ENCODE measurements at places on chromosomes 1 and 21. TPM values are rescaled to one million over a fixed set of nuclear protein-coding genes. Genes with fewer than 3 reads are reported as not detected.

The SLC44A5 gene
- not detected for total RNA-seq

The SAMD13 gene
- 1.4 TPM for total RNA-seq

The C1orf21 gene
- 47.3 TPM for total RNA-seq

The ZNF593OS gene
- not detected for total RNA-seq

The S100A9 gene
- not detected for total RNA-seq

The PTCH2 gene
- 0.36 TPM for total RNA-seq

GRCh38 chr1:70360321-70360720 is 5.8 kb upstream of the ANKRD13C start:
- no peak for DNase-seq

GRCh38 chr1:156281693-156282478 is 739 bp downstream of the SMG5 start:
- no peak for DNase-seq

- DNase-seq, result no peak
Observed at GRCh38 chr1:118429856-118430255, 244.8 kb upstream of the SPAG17 start.

DNA sequence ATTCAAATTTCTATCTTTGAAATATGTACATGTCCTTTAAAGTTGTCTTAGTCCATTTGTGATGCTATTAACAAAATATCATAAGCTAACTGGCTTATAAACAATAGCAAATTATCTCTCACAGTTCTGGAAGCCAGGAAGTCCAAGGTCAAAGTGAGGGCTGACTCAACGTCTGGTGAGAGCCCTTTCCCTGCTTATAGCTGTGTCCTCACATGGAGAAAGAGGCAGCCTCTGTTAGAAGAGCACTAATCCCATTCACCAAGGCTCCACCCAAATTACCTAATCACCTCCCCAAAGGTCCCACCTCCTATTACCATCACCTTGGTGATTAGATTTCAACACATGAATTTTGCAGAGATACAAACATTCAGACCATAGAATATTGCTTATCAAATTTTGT is 450.1 kb upstream of the BEND5 start:
- DNase-seq, result no peak

GRCh38 chr1:185934476-185935189 is 200.4 kb downstream of the HMCN1 start:
- peak; percentile 77 for DNase-seq

GRCh38 chr21:34967509-34968289 is 81.4 kb downstream of the RUNX1 start:
- DNase-seq, result no peak

- DNase-seq, result no peak
Observed at GRCh38 chr1:112399456-112399855, 3.4 kb downstream of the CTTNBP2NL start.

DNA sequence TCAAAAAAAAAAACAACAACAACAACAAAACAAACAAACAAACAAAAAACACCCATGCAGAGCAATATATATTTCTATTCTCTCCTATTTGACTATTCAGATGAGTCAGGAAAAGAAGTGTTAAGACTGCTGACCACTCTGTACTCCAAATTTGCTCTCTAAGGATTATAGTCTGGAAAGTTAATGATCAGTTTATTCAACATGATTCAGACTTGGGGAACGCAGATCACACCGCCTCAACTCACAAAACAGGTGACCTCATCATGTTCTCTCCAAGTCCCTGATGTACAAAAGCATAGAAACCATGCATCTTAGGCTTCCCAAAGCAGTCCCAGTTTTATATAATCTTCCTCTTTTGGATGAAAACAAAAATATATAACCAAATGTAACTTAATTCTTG is 51.9 kb upstream of the PRRC2C start:
- DNase-seq, result peak; percentile 45

DNA sequence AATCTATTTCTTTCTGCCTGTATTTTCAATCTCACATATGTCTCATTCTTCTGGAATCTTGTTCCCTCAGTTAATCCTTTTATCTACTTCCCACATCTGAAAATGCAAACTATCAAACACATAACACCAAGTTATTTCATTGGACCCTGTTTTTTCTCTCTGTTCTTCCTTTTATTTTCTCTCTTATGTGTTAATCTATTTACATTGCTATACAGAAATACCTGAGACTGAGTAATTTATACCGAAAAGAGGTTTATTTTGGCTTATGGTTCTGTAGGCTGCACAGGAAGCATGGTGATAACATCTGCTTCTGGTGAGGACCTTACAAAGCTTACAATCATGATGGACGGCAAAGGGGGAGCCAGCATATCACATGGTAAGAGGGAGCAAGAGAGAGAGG is 247.6 kb downstream of the TGFB2 start:
- DNase-seq, result peak; percentile 38

DNA sequence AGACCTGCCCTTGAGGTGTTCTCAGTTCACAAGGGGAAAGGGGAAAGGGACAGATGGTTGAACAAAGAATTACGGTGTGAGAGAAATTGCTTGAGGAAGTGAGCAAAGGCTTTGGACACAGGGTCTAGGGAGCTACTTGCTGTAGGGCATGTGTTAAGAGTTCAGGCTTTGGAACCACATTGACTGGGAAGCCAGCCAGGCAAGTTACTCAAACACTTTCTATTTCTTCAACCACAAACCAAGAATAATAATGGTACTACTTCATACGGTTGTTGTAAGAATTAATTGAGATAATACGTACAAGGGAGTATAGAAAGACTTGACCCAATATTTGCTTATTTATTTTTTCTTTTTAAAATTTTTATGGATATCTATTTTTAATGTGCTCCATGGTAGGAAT is 26.6 kb downstream of the AK4 start:
- peak; percentile 94 for DNase-seq

DNA sequence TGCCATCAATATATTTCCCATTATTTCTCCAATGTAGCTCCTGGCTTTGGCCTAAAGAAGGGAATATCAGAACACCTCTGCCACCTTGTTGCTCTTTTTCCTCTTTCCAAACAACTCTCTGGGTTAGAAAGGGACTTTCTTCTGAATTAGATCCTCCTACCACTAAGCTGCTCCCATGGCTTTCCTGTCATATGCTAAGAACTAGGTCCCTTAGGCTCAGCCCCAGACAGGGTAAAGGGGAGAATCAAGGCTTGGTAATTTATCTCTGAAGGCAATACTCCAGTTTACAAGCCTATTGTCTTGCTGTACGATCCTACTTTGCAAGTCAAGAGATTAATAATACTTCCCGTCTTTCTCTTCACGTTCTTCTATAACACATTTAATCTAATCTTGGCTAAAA is 373.2 kb upstream of the DAB1 start:
- no peak for DNase-seq

- peak; percentile 67 for DNase-seq
Observed at GRCh38 chr1:923131-923990, at the start of gene SAMD11. Gene SAMD11 (plus strand): TSS chr1:923923. CDS start chr1:924432, 509 bp downstream.

- no peak for DNase-seq
Observed at GRCh38 chr21:40457741-40458140, 389.2 kb downstream of the DSCAM start.

DNA sequence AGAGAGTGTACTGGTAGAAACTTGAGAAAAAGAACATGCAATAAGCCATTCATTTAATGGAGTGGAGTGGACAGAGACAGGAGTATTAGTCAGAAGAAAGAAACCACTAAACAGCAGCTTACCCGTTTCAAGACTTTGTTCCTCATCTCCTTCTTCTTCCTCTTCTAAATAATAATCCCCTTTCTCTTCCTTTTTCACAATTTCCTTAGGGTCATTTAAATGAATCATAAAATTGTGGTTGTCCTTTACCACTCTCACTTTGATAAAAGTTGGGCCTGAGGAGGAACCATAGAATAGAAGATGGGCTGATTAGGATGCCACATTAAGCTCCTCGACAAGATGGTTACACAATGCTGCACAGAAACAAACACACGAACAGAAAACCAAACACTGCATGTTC is 109.6 kb downstream of the WDR3 start:
- DNase-seq, result no peak

DNA sequence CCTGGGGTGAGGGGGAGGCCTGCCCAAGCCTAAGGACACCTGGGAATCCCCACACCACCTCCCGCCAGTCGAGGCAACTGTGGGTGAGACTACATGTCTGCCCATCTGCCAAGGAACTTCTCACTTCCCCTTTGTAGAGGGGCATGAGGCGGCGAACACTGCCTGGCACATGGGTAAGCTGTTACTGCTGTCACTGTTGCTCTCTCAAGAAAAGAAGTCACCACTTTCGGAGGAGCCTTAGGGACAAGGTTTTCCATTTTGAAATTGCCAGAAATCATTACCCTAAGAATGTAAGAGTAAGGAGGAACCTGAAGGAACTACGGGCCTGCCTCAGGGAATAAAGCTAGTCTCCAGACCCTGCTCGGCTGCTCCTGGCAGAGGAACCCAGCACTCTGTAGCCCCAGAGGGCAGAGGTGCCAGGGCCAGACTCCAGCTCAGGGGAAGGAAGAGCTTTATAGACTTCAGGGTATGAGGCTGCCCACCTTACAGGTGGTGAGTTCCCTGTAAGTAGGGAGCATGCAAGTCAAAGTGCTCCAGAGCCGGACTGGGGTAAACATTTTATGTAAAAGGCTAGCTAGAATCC is 23.3 kb downstream of the SLC2A1 start:
- DNase-seq, result no peak

- no peak for DNase-seq
Observed at GRCh38 chr1:206058927-206059292, 5.9 kb downstream of the RHEX start.

DNA sequence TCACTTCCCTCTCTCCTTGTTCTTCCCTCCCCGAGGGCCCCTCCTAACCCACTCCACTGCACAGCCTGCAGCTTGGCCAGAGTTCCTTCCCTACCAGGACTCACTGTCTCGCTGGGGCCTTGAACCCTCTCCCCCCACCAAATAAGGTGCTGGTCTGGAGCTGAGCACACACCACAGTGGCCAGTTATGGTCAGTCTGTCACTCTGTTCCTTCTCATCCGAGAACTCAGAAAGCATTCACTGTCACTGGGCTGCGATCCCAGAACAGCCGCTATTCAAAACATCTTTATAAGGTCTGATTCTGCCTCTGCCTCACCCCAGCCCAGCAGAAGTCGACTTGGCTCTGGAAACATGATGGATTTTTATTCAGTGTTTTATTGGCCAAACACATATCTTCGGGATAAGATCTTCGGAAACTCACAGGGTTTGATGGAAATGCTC is 19.8 kb upstream of the LBR start:
- DNase-seq, result peak; percentile 63

DNA sequence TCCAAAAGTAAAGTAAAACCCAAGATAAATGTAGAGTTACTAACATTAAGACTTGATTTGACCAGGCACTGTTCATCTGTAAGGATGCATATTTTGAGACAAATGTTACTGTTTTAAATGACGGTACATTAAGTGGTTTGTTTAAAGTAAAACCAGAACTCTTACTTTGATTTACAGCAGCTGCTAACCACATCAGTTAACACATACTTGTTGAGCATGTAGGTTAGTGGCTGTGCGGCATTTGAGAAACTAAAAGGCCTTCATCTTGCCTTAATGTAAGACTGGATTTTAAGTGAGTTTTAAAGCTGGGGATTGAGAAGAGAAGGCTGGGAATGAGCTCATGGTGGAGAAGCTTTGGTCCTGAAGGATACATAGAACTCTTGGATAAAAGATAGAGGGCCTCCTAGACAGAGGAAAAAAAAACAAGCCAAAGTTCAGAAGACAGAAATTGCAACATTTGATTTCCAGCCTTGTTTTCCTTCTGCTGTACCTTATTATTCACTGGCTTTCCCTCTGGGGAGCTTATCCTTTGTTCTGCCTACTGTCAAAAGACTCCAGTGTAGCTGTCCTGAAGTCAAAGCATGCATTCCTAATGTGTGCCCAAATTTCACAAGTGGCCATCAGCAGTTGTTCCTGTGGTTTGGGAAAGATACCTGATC is 66.6 kb downstream of the MTR start:
- DNase-seq, result peak; percentile 13

- DNase-seq, result peak; percentile 100
Observed at GRCh38 chr21:29130270-29130969, at the start of gene MAP3K7CL. Gene MAP3K7CL (plus strand): TSS chr21:29130644. CDS start chr21:29133345, 2,701 bp downstream.

DNA sequence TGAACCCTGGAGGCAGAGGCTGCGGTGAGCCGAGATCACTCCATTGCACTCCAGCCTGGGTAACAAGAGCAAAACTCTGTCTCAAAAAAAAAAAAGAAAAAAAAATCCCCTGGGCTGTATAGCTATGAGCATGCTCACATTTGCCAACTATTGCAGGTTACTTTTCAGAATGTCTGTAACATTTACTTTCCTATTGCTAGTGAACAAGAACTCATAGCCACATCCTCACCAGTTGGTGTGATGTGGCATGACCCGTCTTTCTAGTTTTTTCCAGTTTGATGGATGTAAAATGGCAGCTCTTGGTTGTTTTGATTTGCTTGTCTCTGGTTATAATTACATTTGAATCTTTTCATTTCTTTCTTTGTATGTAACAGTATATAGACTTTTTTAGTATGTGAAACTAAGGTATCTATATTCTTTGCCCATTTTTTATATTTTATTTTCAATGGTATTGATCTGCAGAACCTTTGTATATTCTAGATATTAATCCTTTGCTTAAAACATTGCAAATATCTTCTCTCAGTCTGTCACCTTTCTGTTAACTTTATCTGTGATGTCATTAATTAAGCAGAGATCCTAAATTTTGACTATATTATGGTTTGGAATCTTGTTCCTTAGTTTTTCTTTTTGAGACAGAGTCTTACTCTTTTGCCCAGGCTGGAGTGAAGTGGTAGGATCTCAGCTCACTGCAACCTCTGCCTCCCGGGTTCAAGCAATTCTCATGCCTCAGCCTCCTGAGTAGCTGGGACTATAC is 11.6 kb downstream of the MED18 start:
- DNase-seq, result no peak

DNA sequence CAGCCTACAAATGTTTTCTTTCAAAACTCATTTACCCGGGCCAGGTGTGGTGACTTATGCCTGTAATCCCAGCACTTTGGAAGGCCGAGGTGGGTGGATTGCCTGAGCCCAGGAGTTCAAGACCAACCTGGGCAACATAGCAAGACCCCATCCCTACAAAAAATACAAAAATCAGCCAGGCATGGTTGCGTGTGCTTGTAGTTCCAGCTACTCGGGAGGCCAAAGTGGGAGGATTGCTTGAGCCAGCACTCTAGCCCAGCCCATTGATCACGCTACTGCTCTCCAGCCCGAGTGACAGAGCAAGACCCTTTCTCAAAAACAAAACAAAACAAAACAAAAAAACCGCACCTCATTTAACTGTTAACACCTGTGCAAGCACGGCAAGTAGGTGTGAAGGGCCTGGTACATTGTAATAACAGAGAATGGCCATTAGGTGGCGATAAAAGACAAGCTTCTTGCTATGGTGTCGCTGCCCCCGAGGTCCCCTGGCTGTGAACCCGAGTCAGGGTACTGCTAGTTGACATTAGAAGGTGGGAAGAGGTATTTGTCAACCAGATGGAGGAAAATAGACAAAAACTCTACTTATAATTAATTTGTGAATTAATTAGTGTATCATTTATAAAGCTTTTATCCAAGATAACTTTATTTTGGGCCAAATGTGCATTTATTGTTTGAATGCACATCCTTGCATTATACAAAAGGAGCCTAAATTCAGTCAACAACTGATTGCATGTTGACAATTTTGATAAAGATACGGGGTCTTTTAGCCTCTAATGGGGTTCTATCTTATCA is 66.5 kb downstream of the SH3BGR start:
- peak; percentile 50 for DNase-seq

GRCh38 chr1:205442051-205442725 is 13.7 kb downstream of the BLACAT1 start:
- no peak for DNase-seq

Measured in fibroblast of the aortic adventitia (primary cell).